CMK (cell line): ENCODE measurements at places on chromosomes 6 and 20.

DNA sequence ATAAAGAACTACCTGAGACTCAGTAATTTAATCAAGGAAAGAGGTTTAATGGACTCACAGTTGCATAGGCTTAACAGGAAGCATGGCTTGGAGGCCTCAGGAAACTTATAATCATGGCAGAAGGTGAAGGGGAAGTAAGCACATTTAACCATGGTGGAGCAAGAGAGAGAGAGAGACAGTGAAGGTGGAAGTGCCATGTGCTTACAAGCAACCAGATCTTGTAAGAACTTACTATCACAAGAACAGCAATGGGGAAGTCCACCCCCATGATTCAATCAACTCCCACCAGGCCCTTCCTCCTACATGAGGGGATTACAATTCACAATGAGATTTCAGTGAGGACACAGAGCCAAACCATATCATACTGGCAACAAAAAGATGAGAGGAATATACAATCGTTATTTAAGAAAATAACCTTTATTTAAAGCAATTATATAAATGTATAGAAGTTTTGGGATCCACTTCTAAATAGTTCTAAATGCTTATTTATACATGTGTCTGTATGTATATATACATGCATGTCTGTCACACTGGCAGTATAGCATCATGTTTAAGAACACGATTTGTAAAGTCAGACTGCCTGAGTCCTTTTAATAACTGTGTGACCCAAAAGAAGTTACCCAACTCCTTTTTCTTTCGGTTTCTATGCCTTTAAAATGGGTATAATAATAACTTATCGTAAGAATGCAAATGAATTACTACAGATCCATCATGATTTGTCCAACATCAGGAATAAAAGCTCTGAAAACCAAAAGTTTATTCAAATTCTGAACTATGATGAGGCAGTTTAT, 255.7 kb upstream of the THEMIS start:
- peak; percentile 9 for DNase-seq

- DNase-seq = no peak
Observed at GRCh38 chr6:6497976-6498375, 90.5 kb upstream of the LY86 start.

DNA sequence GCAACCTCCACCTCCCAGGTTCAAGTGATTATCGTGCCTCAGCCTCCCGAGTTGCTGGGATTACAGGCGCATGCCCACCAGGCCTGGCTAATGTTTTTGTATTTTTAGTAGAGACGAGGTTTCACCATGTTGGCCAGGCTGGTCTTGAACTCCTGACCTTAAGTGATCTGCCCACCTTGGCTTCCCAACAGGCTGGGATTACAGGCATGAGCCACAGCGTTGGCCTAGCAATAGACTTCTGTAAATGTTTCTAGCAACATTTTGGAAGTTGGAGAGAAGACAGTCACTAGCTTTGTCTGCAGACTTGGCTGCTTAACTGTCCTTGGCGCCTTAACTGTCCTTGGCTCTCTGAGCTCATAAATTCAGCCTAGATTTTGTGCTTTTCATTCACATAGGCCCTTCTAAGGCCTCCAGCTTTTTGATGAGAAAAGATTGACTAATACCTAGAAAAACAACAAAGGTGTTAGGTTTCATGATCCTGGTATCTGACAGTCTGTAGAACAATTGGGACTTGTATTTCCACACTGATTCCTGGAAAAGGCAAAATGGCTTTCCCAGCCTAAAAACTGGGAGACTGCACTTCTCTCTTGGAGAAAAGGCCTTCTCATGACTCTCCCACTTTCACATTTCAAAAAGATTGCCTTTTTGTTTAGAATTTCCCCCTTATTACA, 49.7 kb downstream of the OR2B2 start:
- DNase-seq = no peak

- DNase-seq = no peak
Observed at GRCh38 chr6:129685662-129686031, 24.3 kb downstream of the ARHGAP18 start.

GRCh38 chr20:25570148-25570530, 15.2 kb downstream of the NINL start:
- no peak for DNase-seq

DNA sequence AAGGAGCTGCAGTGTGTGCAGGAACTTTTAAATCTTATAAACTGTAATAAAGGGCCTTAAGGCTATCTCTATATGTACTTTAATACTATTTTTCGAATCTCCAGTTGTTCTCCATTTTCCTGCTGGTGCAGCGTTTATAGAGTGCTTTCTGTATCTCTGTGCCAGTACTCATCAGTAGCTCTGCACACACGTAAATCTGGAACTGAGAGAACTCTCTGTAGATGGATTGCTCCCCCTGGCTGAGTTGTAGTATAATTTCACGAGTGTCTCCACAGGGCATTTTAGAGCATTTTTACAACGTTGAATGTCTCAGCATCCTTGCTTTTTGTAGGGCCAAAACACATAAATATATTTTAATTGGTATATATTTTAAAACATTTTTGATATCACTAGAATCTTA, 256.5 kb downstream of the TRDN start:
- DNase-seq = peak; percentile 20

- no peak for DNase-seq
Observed at GRCh38 chr6:36018339-36018738, 6.1 kb downstream of the SLC26A8 start.

DNA sequence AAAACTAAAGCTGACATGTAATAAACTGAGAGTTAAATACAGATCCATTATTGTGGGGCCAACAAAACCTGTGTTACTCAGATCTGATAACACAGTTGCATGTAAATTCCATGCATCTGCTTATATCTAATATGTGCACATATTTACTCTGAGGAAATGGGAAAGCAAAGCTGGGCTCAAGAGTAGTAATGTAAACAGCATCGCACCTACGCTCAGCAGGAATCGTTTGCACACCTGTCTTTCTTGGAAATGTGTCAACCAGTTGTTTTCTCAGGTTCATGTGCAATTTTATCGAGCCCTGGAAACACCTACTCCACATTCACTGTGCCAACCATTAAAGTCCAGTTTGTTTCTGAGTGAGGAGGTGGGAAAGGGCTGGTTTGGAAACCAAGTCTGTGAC, 80.3 kb upstream of the CNKSR3 start:
- DNase-seq = no peak

DNA sequence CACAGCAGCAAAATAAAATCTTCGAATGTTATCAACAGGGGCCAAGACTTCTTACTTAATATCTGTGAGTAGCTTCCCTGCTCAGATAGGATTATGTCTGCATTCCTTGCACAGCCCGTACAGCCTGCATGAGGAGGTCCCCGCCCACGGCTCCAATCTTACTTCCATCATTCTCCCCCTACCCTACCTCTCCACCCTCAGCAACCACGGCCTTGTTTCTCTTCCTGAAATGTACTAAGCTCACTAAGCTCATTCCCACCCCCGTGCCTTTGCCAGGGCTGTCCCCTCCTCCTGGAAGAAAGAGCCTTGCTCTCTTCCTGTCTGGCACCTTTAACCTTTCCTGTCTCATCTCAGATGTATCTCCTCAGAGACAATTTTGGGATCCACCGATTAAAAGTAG, 120.4 kb downstream of the BCAS1 start:
- DNase-seq = no peak

GRCh38 chr6:26389349-26389894, 6.5 kb downstream of the BTN2A2 start:
- no peak for DNase-seq

DNA sequence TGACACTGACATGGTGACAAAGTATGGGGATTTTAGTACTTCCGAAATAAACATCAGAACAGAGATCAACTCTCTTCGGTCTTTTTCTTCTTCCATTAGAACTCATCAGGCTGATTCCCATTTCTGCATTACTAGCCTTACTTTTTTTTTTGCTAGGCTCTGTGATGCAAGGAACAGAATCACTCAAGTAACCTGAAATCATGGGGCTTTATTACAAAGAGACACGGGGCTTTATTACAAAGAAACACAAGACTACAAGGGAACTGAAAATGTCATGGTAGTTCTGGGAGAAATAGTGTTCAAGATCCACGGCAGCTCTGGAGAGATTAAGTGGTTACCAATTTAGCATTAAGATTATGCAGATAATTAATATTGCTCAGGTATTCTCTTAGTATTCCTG, 11.6 kb downstream of the SOX4 start:
- DNase-seq = no peak

- DNase-seq = no peak
Observed at GRCh38 chr6:157647261-157647915, 175.7 kb upstream of the SNX9 start.

DNA sequence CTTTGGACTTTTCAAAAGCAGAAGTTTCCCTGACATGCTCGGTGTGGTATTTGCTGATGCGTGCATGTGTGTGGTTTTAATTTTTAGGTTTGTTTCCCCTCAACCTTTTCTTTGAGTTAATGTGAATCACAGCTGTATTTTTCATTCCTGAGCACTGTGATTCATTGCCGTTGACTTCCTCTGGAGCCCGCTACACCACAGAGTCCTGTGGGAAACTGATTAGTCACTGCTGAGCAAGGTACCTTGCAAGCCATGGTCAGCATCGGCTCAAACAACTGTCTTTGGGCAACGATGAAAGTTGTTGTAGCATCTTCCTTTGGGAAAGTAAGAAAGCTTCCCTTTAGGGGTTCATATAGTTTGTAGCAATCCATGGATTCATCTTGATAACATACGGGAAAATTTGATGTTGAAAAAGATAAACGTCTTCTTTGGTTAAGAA, 57.5 kb downstream of the RIN2 start:
- no peak for DNase-seq

DNA sequence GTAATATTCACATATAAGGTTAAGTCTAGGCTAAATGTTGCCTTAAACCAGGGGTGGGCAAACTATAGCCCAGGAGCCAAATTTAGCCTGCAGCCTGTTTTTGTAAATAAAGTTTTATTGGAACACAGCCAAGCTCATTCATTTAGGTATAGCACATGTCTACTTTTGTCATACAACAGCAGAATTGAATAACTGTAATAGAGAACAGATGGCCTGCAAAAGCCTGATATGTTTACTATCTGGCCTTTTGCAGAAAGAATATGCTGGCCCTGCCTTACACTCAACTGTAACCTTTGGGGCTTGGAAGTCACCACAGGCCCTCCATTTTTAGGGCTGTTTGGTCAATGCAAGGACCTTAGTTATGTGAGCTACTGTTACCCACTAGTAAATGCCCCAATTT, 17.7 kb upstream of the BCLAF1 start:
- DNase-seq = no peak

GRCh38 chr6:25499615-25500235, 152.3 kb upstream of the SCGN start:
- DNase-seq = no peak
